Natural killer cell treated with Interleukin-12 subunit alpha and Interleukin-12 subunit beta and Interleukin-15 and Interleukin-18, amount 100 ng/mL, for 72 hours (primary cell): ENCODE measurements at places on chromosomes 2 and 18. TPM values are rescaled to one million over a fixed set of nuclear protein-coding genes. Genes with fewer than 3 reads are reported as not detected.

GRCh38 chr2:67854103-67854743, 208.6 kb downstream of the C1D start:
- no peak overlapping the region for H3K4me3 ChIP-seq
- no peaks in the 10 kb centered on the region for H3K4me1 ChIP-seq
- DNase-seq = no peak
- H3K27ac ChIP-seq = no peak overlapping the region
- H3K27me3 ChIP-seq = peaks cover 19% of the 10 kb centered on the region

DNA sequence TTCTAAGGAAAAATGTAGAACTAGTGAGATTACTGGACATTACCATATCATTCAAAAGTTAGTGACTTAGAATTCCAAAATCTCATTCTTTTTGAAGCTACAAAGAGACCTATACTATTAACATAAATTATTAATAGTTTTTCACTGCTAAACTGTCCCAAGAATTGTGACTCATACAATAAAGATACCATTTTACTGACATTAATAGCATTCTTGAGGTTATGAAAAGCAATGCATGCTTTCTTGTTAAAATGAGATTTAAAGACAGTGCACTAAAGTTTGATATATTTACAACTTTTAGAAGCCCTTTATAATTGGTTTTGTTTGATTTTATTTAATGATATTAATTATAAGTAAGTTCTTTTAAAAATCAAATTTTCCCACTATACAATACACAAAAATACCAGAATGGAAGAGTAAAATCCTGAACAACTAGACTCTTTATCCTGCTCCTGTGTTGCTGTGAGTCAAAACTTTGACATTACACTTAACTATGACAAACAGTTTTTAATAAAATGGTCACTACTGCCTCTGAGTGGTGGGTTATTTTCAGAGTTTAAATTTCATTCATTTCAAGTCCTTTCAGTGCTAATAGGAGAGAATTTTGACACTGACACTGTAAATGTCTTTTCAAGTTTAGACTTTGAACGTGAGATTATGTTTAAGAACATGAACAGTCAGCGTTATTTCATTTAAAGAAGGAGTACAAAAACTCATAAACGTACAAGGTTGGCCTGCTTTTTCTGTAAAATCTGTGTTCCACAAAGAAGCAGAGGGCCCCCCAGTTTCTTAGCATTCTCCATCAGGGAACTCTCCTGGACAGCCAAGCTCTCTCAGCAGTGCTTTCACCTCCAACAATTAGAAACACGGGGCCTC, 54.5 kb downstream of the FAM124B start:
- H3K4me3 ChIP-seq = no peak overlapping the region
- H3K27me3 ChIP-seq = peaks cover 29% of the 10 kb centered on the region
- no peak for DNase-seq
- H3K27ac ChIP-seq = no peak overlapping the region

DNA sequence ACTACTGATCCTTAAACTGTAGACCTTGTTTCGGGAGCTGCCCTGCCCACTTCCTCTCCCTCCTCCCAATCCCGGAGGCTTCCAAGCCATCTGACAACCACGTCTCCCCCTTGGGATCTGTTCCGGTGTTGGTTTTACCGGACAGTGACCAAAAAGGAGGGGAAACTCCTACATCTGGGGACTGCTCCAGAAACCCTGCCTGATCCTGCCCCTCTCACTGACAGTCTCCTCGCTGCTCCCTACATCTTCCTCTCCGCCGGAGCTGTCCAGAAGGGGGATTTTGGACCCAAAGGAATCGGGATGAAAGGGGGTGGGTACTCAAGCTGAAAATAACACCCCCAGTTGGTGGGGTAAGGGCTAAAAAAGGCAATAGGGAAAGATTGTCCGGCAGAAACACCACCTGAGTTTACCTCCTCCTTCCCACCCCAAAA, 1.5 kb downstream of the INO80D start:
- H3K27ac ChIP-seq = peak overlapping the region; percentile 99
- H3K36me3 ChIP-seq = peaks cover 4% of the 10 kb centered on the region
- DNase-seq = no peak
- peaks cover 28% of the 10 kb centered on the region for H3K4me1 ChIP-seq

DNA sequence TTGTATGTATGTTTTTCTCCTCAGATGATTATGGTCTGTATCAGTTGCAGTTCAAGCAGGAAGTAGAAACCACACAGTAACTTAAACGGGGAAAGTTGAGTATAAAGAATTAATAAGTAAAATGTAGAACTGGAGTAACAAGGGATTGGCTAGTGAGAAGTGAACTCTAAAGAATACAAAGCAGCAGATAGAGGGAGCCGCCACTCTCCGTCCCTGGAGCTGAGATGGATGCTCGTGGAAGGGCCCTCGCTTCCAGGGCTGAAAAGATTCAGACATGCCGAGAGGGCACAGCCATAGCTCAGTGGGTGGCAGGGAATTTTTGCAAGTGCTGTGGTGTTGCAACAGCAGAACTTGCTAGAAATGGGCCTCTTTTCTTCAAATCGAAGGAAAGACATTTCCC, 155.8 kb downstream of the COL6A3 start:
- DNase-seq = no peak
- peaks cover 4% of the 10 kb centered on the region for H3K4me1 ChIP-seq
- H3K27me3 ChIP-seq = peaks cover 5% of the 10 kb centered on the region

DNA sequence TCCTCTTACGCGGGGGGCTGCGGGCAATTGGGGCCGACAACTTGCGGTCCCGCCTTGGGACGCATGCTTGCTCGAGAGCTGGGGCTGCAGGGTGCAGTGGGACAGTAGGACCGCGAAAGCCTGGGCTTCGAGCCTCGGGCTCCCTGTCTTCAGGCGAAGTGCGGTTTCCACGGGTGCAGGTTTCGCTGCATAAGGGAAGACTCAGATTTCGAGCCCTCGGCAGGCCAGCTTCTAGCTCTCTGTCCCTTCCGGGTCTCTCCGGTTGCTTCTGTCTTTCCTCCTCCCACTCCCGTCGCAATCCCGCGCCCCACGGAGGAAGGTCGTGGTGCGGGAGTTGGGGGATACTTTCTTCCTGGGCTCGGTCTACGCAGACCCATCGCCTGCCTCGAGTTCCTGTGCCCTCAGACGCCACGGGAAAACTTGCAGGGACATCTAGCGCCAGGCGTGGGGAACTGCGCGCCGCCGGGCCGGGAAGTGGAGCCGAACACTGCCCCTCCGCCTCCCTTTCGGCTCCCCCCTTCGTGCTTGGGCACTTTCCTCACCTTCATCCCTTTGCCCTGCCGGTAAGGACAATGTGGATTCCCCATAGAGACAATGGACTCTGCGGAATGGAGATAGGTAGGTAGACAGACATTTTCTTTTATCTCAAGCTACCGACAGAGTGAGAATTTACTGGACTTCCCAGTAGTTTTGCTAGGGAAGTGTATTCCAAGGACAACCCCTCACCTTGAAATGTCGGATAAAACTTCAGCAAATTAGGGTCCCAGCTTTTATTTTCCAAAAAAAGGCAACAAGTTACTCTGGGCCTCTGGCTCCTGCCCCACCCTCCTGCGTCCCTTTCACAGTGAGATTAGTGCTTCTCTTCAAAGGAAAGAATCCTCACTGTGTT, 4.2 kb upstream of the HOXD13 start:
- peaks cover 11% of the 10 kb centered on the region for H3K4me1 ChIP-seq
- peaks cover 80% of the 10 kb centered on the region for H3K27me3 ChIP-seq
- H3K27ac ChIP-seq = no peak overlapping the region
- peaks cover 12% of the 10 kb centered on the region for H3K36me3 ChIP-seq
- peak overlapping the region; percentile 58 for H3K4me3 ChIP-seq
- no peak for DNase-seq

Gene HK2
- total RNA-seq = 78.1 TPM

Gene EFEMP1
- not detected for total RNA-seq
